ENCODE measurements at places on chromosomes 5 and 9. TPM values are rescaled to one million over a fixed set of nuclear protein-coding genes. Genes with fewer than 3 reads are reported as not detected.

DNA sequence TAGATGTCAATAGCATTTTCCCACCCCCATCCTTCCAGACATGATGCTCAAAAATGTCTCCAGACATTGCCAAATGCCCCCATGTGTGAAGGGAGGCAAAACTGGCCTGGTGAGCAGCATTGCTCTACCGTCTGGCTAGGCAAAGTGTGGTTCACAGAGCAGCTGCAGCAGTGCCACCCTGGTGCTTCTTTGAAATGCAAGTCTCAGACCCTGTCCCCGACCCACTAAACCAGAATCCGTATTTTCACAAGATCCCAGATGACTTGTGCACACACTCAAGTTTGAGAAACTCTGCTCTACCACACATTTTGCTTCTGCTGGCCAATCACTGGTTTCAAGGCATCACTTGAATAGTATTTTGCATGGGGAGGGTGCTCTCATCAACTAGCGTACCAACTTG is 226.6 kb upstream of the KLF9 start:
- H3K27ac ChIP-seq: no peak overlapping the region
- no peaks in the 10 kb centered on the region for H3K36me3 ChIP-seq
- DNase-seq: no peak
- no peaks in the 10 kb centered on the region for H3K27me3 ChIP-seq
- H3K4me1 ChIP-seq: no peaks in the 10 kb centered on the region

The SLC2A6 gene
- 1.8 TPM for polyA plus RNA-seq

The SEMA5A gene
- 45.3 TPM for polyA plus RNA-seq

- DNase-seq: no peak
- no peak overlapping the region for H3K4me3 ChIP-seq
- no peak overlapping the region for H3K27ac ChIP-seq
- no peaks in the 10 kb centered on the region for H3K27me3 ChIP-seq
Measured at GRCh38 chr5:173653822-173654523, 37.5 kb upstream of the BOD1 start.

GRCh38 chr5:111859031-111859430 is 102.0 kb upstream of the NREP start:
- H3K36me3 ChIP-seq: no peaks in the 10 kb centered on the region
- H3K4me3 ChIP-seq: no peak overlapping the region
- H3K27ac ChIP-seq: peak overlapping the region; percentile 16
- H3K4me1 ChIP-seq: peaks cover 3% of the 10 kb centered on the region

GRCh38 chr9:121682201-121682600 is 30.8 kb downstream of the DAB2IP start:
- peaks cover 63% of the 10 kb centered on the region for H3K36me3 ChIP-seq
- no peak overlapping the region for H3K4me3 ChIP-seq
- H3K4me1 ChIP-seq: peaks cover 12% of the 10 kb centered on the region
- no peak overlapping the region for H3K27ac ChIP-seq

The SLC22A4 gene
- polyA plus RNA-seq: 3.6 TPM

The CTSV gene
- polyA plus RNA-seq: 0.87 TPM

- peaks cover 31% of the 10 kb centered on the region for H3K4me1 ChIP-seq
- no peak overlapping the region for H3K4me3 ChIP-seq
- H3K27me3 ChIP-seq: no peaks in the 10 kb centered on the region
- H3K27ac ChIP-seq: peak overlapping the region; percentile 80
- H3K36me3 ChIP-seq: peaks cover 50% of the 10 kb centered on the region
- DNase-seq: peak; percentile 94
Measured at GRCh38 chr5:147410496-147411358, 99.1 kb downstream of the DPYSL3 start.

The TMED9 gene
- 144 TPM for polyA plus RNA-seq

DNA sequence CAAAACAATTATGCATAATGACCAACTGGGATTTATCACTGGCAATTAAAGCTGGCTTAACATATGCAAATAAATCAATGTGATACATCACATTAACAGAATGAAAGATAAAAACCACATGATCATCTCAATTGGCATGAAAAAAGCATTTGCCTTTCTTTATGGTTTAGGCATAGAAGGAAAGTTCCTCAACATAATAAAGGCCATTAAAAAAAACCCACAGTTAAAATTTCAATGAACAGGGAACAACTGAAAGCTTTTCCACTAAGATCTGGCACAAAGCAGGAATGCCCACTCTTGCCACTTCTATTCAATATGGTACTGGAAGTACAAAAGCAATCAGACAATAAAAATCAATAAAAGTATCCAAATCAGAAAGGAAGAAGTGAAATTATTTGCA is 151.2 kb upstream of the CD180 start:
- H3K27ac ChIP-seq: no peak overlapping the region
- H3K36me3 ChIP-seq: no peaks in the 10 kb centered on the region
- H3K4me1 ChIP-seq: no peaks in the 10 kb centered on the region
- no peak overlapping the region for H3K4me3 ChIP-seq
- no peaks in the 10 kb centered on the region for H3K27me3 ChIP-seq

The FPGS gene
- polyA plus RNA-seq: 38.6 TPM

GRCh38 chr5:91103353-91104061 is 279.6 kb downstream of the ARRDC3 start:
- H3K27me3 ChIP-seq: no peaks in the 10 kb centered on the region
- H3K4me1 ChIP-seq: peaks cover 6% of the 10 kb centered on the region
- DNase-seq: no peak
- no peak overlapping the region for H3K27ac ChIP-seq
- H3K4me3 ChIP-seq: no peak overlapping the region

The CDC26 gene
- polyA plus RNA-seq: 27.1 TPM

GRCh38 chr5:172412724-172413286 is 41.5 kb downstream of the SH3PXD2B start:
- H3K4me3 ChIP-seq: no peak overlapping the region
- peak overlapping the region; percentile 96 for H3K27ac ChIP-seq
- peaks cover 57% of the 10 kb centered on the region for H3K4me1 ChIP-seq
- H3K36me3 ChIP-seq: no peaks in the 10 kb centered on the region
- peak; percentile 98 for DNase-seq

The CDO1 gene
- 19.1 TPM for polyA plus RNA-seq

The ROR2 gene
- 4.6 TPM for polyA plus RNA-seq
